IMR-90 (cell line): ENCODE measurements at places on chromosomes 2 and 18. TPM values are rescaled to one million over a fixed set of nuclear protein-coding genes. Genes with fewer than 3 reads are reported as not detected.

GRCh38 chr2:130819608-130820278 lies 17.0 kb upstream of the ARHGEF4 start:
- no peak overlapping the region for H3K27ac ChIP-seq
- no peaks in the 10 kb centered on the region for H3K36me3 ChIP-seq
- no peaks in the 10 kb centered on the region; the same call in 1 of the 2 replicates for H3K27me3 ChIP-seq
- H3K4me1 ChIP-seq: peaks cover 3% of the 10 kb centered on the region; the same call in 1 of the 2 replicates

- H3K4me1 ChIP-seq: peaks cover 10% of the 10 kb centered on the region
- no peaks in the 10 kb centered on the region for H3K36me3 ChIP-seq
- no peak overlapping the region for H3K27ac ChIP-seq
- no peak for DNase-seq
- no peaks in the 10 kb centered on the region for H3K27me3 ChIP-seq
- no peak overlapping the region for H3K4me3 ChIP-seq
Measured at GRCh38 chr2:205589479-205589878, 92.8 kb upstream of the NRP2 start.

DNA sequence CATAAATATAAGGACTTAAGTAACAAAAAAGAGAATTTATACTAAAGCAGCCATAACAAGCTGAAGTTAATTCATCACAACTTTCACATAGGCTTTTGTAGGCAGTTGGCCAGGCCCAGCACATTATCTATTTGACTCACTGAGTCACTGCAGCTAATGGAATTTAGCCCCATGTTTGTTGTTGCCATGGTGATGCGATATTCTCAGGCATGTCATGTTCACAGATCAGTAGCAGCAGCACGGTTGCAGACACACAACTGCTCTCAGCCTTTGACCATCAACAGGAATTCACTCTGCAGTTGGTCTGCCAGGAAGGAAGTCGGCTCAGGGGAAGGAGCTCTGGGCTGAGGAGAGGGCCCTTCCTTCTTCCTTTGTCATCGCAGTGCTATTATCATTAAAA lies 639.8 kb downstream of the TMEM182 start:
- no peaks in the 10 kb centered on the region for H3K4me1 ChIP-seq
- H3K27me3 ChIP-seq: no peaks in the 10 kb centered on the region
- no peaks in the 10 kb centered on the region for H3K36me3 ChIP-seq
- no peak for DNase-seq

GRCh38 chr2:182915369-182916326 lies 49.2 kb upstream of the FRZB start:
- peaks cover 9% of the 10 kb centered on the region for H3K36me3 ChIP-seq
- H3K4me3 ChIP-seq: no peak overlapping the region
- peak; percentile 95 for DNase-seq
- H3K27me3 ChIP-seq: no peaks in the 10 kb centered on the region
- H3K27ac ChIP-seq: peak overlapping the region; percentile 59

DNA sequence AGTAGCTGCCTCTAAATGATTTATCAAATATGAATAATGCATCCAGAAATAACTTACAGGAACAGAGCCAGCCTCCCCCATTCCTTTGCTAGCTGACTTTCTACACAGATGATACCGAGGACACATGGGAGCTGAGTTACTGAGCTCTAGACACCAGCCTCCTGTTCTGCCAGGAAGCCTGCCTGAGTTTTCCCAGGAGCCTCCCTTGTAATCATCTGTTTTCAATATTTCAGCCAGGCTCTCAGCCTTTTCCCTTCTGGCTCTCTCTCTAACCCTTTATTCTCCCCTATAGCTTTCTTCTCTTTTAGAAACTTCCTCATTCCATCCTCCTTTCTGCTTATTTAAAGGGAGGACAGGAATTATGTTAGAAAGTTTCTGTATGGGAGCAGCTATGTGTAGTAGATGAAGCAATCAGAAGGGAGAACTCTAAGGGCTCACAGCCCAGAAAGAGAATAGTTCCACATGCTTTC lies 911.6 kb downstream of the TDRD15 start:
- no peaks in the 10 kb centered on the region for H3K27me3 ChIP-seq
- H3K4me1 ChIP-seq: no peaks in the 10 kb centered on the region
- H3K27ac ChIP-seq: no peak overlapping the region
- DNase-seq: no peak

DNA sequence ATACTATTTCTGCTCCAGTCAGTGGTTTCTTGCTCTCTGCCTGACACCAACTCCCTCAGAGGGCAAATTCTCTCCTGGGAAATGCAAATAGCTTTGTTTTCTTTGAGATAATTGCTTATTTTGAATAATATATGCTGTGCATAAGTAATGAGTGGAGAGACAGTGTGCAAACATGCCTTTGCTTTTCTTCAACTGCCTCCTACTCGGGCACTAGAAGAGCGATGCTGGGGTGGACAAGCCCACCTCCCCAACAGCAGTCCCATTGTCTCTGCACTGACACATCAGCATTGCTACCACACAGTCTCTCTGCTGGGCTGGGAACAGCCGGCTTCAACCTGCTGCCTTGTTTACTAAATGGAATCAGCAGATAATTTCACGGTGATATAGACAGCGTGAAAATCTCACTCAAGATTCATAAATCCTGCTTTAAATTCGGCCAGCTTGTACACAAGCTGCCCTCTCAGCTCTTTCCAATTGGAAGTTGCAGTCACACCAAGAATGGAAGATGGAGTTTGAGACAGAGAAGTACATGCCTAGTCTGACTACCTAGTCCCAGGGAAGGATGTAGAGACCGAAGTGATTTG lies 694.5 kb downstream of the TDRD15 start:
- H3K36me3 ChIP-seq: no peaks in the 10 kb centered on the region
- H3K4me3 ChIP-seq: no peak overlapping the region
- no peaks in the 10 kb centered on the region for H3K27me3 ChIP-seq
- peaks cover 14% of the 10 kb centered on the region for H3K4me1 ChIP-seq
- DNase-seq: no peak

DNA sequence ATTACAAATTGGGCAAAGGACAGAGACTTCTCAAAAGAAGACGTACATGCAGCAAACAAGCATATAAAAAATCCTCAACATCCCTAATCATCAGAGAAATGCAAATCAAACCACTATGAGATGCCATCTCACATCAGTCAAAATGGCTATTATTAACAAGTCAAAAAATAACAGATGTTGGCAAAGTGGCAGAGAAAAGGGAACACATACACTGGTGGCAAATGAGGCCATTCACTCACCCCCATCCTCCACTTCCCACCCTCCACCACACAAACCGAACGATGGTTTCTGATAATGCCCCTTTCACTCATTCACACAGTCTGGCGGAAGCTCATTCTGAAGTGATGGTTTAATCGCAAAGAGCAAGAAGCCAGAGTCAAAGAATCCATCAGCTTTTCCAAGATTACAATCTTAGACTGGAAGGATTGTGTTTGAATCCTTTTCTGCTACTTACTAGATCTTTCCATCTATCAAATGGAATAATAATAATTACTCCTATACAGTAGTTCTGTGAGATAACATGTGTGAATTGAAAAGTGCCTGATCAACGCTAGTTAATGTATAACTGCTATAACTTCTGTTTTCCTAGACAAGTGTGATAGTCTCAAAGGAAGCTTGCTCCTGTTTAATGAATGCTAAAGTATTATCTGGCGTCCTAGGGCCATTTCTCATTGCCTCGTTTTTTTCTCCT lies 16.9 kb upstream of the CD28 start:
- H3K27ac ChIP-seq: no peak overlapping the region
- H3K36me3 ChIP-seq: no peaks in the 10 kb centered on the region
- H3K27me3 ChIP-seq: no peaks in the 10 kb centered on the region

DNA sequence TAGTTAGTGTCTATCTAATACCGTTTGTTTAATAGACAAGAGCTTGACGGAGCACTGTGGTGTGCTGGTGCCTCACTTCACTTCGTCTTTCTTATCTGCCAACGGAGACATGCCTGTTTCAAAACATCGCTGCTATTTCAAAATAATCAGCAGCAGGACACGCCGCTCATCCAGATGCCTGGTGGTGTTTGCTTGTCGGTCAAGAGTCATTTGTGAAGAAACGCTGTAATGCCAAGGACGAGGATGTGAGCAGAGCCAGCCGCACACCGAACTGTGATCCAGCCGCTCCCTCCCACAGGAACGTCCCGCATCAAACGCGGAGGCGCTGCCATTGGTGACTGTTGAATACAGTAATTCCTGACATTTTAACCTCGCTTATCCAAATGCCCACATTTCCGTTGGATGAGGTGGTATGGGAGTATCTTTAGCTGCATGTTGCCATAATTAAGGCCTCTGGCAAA lies 432.4 kb downstream of the FBXO15 start:
- H3K27me3 ChIP-seq: no peaks in the 10 kb centered on the region
- peak overlapping the region; percentile 11; the same call in 1 of the 2 replicates for H3K4me3 ChIP-seq
- H3K36me3 ChIP-seq: no peaks in the 10 kb centered on the region

- peaks cover 5% of the 10 kb centered on the region for H3K36me3 ChIP-seq
- H3K27ac ChIP-seq: no peak overlapping the region
- peaks cover 3% of the 10 kb centered on the region; the same call in 1 of the 2 replicates for H3K4me1 ChIP-seq
Measured at GRCh38 chr2:105768961-105769452, 24.3 kb downstream of the NCK2 start.

- no peak for DNase-seq
- peak overlapping the region; percentile 63; the same call in 1 of the 2 replicates for H3K27ac ChIP-seq
- H3K4me1 ChIP-seq: peaks cover 2% of the 10 kb centered on the region
- H3K36me3 ChIP-seq: no peaks in the 10 kb centered on the region
- no peaks in the 10 kb centered on the region for H3K27me3 ChIP-seq
Measured at GRCh38 chr2:32011485-32011960, 715 bp upstream of the MEMO1 start.

GRCh38 chr18:21458788-21459187 lies 141.7 kb downstream of the ESCO1 start:
- H3K27ac ChIP-seq: no peak overlapping the region
- DNase-seq: no peak
- peaks cover 15% of the 10 kb centered on the region for H3K27me3 ChIP-seq
- no peaks in the 10 kb centered on the region for H3K4me1 ChIP-seq
- H3K4me3 ChIP-seq: no peak overlapping the region
- H3K36me3 ChIP-seq: no peaks in the 10 kb centered on the region

- DNase-seq: peak; percentile 35
- H3K4me1 ChIP-seq: peaks cover 7% of the 10 kb centered on the region
- no peaks in the 10 kb centered on the region for H3K36me3 ChIP-seq
Measured at GRCh38 chr2:226450141-226450540, 349.5 kb downstream of the IRS1 start.

DNA sequence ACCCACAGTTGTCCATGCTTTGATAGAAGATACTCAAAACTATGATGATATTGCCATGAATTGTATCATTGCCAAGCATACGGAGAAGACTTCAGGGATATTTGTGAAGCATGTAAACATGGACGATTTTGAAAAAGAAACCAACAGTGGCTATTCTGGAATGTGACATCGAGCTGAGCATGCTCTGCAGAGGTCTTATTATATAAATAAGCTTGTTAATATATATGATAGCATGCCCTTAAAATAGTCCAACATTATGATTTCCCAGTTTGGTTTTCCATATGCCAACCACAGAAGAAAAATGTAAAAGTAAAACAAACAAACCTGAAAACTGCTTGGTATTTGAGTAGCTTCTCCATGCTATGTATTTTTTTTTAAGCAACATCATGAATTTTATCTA lies 159.1 kb downstream of the LNPK start:
- no peaks in the 10 kb centered on the region for H3K36me3 ChIP-seq
- H3K4me3 ChIP-seq: no peak overlapping the region
- no peak overlapping the region for H3K27ac ChIP-seq
- peak; percentile 46 for DNase-seq

MAP2 gene
- total RNA-seq: 0.28 and 0.36 TPM in 2 replicates

CFC1 gene
- not detected in 2 replicates for total RNA-seq

WNT6 gene
- total RNA-seq: not detected in 2 replicates

DNA sequence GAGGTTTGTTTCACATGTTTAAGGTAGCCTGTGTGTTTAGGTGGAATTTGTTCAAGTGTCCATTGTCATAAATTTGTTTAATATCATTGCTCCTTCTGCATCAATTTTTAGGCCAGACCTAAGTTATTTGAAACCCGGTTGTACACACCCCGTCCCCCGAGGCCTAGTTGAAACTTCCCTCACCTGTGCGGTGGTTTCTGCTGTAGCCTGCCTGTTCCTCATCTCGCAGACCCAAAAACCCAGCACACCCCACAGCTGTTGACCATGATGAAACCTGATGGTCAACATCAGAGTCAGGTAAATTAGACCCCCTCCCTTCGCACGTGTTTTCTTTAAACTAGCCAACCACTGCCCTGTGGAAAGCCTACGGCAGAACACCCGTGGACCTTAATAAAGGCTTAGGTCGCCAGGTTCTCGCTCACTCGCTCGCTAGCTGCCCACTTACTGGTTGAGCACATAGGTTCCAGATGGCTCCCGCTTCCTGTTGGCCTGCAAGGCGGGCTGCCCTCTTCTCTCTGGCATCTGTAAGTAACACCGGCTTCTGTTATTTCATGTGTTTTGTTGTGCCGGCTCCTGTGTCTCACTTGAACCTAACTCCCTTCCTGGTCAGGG lies 64.4 kb downstream of the EML6 start:
- peaks cover 9% of the 10 kb centered on the region for H3K27me3 ChIP-seq
- H3K27ac ChIP-seq: no peak overlapping the region
- H3K4me1 ChIP-seq: no peaks in the 10 kb centered on the region
- no peak for DNase-seq
- no peaks in the 10 kb centered on the region for H3K36me3 ChIP-seq

DNA sequence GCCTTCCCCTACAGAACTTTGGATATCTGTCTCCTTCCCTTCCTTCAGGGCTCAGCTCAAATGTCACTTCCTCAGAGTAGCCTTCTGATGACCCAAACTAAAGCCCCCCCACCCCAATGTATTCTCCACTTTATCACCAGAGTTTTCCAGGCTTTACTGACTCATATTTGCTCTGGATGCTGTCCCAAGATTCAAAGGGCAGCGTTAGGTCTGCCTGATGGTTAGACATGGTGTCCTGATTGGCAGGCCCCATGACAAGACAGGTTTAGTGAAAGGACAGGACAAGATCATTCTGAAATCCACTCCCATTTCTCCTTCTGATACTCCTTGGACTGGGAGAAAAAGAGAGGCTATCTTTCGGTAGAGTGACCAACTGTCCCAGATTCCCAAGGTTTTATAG lies 22.6 kb upstream of the RPIA start:
- H3K36me3 ChIP-seq: no peaks in the 10 kb centered on the region
- H3K27ac ChIP-seq: no peak overlapping the region
- DNase-seq: no peak
- no peaks in the 10 kb centered on the region for H3K4me1 ChIP-seq
